ENCODE measurements at places on chromosomes 2 and 18.

DNA sequence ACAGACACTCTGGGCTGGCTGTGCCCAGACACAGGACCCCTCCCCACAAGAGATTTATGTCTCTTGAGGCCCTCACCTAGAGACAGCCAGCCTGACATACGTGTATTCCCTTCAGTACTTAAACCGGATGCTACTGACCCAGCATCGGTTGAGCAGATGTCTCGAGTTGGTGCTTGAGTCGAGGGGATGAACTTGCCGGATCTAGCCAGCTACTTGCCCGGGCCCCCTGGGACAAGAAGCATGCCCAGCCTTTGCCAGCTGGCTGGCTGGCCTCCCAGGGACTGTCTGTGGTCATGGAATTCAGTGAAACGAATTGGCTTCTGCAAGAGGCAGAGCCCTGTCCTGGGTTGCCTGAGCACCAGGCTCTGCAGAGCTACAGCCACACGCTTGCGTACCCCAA, 36.0 kb downstream of the DNMT3A start:
- no peak for DNase-seq

GRCh38 chr2:66239655-66240054, 195.3 kb upstream of the MEIS1 start:
- DNase-seq, result no peak

DNA sequence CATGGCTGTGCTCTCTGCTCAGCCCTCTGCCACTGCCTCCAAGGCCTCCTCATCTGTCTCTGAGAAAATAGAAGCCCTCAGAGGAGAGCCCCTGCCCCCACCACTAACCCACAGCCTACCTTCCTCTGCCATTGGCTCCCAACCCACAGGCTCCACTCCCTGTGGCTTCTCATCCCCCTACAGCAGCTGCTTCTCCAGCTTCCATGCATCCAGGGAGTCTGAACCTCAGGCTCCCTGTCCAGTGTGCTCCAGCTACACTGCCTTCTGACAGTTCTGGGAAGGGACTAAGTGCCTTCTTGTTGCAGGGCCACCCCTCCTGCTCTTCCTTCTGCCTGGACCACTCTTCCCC, 29.3 kb downstream of the COL6A3 start:
- DNase-seq, result no peak

- no peak for DNase-seq
Observed at GRCh38 chr18:26867471-26867870, 2.0 kb upstream of the AQP4 start.

GRCh38 chr2:5594249-5594695, 97.9 kb upstream of the SOX11 start:
- no peak for DNase-seq

- no peak for DNase-seq
Observed at GRCh38 chr2:24399434-24400206, 39.3 kb upstream of the ITSN2 start.

DNA sequence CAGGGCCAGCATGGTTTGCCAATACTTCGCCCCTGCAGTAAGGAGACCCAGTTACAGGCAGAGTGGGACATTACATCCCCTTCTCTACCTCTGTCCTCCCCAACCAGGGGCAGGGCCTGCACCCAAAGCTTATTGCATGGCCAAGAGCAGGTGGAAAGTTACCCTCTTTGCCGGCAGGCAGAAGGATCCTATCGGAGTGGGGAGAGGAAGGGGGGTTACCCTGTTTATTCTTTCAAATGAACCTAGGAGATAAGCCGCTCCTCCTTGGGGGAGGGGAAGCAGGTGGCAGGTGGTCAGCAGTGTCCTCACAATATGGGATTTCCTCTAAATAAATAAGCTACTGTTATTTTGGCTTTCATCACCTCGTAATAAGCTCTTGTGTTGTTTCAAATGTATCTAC, 53.9 kb downstream of the SPATS2L start:
- no peak for DNase-seq

- no peak for DNase-seq
Observed at GRCh38 chr2:146312899-146313298, 1531.9 kb upstream of the ACVR2A start.

DNA sequence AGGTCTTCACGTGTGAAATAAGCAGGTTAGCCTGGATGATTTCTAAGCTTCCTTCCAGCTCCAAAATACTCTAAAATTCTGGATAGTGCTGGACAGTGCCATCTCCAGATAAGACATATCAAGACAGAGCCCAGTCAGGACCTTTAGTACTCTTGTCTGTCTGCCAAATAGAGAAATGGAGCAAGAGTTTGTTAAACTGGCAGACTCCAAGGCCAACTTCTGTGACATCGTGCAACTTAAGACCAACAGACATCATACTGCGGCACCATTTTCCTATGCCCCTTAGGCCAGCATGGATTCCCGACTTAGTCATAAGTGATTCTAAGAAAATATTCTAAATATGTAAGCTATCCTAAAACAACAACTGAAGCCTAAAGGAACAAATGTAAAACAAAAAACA, 118.6 kb downstream of the RBMS1 start:
- no peak for DNase-seq

DNA sequence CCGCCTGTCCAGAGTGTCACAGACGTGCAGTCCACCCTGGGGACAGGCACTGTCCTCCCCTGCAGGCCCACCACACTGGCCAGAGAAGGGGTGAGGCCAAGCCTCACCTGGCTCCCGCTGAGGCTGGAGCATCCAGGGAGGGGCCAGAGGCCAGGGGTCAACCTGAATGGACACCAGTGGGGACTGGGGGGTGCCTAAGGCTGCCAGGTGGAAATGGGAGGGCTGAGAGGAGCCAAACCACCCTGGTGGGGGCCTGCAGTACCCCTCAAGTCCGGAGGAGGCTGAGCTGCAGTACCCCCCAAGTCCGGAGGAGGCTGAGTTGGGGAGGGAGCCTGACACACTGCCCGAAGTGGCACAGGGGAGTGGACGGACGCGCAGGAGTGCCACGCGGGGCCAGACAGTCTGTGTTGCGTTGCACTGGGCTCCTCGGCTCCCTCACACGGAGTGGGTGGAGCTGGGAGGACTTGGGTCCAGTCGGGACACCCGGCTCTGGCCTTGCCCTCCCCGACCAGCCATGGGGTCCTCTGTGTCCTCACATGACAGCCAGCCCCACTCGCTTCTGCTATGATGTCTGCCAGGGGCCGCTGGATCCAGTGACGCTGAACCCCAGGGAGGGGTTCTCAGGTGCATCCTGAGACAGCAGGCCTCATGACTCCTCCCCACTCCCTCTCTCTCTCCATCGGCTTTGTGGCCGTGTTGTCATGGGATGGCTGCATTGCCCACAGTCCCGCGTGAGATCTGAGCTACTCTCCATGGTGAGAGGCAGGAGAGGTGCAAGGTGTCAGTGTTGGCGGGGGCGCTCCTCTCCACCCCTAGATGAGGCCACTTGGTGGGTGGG, 22.3 kb upstream of the GPC1 start:
- DNase-seq, result no peak

DNA sequence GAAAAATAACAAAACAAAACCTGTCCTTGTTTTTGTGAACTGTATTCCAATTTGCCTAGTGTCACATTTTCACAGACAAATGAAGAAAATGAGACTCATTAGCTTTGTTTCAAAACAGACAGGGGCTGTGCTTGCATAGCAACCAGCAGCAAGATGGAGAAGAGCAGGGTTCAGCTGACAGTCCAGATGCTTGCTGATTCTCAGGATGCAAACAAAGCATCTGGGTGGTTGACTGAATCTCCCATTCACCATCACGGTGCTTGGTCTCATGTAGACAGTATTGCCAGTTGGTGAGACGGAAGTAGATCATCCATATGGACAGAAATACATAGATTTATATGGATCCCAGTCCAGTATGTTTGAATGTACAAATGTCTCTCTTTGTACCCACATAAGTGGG, 326.8 kb downstream of the CCDC85A start:
- no peak for DNase-seq

DNA sequence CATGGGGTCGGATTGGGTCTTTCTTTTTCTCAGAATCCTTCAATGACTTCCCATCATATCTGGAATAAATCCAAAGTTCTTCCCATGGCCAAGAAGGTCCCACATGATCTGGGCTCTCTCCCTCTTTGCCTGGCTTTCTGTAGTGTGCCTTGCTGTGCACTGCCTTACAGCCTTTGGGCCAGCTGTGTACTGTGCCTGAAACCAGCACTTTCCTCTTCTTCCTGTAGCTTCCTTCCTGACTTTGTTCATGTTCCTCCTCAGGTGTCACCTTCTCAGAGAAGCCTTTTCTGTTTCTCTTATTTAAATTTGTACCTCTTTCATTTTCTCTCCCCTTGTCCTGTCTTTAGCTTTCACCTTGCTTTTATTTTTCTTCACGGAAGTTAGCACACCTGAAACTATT, 4.3 kb upstream of the CDCA7 start:
- no peak for DNase-seq

DNA sequence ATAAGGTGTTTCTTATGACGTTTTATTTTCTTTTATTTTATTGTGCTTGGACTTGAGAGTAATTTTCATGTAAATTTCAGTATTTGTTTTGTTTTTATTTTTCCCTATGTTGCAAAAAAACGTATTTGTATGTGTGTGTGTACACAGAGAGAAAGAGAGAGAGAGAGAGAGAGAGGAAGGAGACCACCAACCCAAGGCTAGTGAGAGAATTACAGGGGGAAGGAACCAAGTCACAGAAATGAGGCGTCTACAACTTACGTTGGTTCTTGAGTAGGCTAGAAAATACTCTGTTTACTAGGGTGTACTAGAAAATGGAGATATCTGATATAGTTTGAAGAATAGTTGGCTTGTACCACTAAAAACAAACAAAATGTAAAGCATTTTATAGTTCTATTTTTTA, 7.7 kb upstream of the DSC1 start:
- no peak for DNase-seq

DNA sequence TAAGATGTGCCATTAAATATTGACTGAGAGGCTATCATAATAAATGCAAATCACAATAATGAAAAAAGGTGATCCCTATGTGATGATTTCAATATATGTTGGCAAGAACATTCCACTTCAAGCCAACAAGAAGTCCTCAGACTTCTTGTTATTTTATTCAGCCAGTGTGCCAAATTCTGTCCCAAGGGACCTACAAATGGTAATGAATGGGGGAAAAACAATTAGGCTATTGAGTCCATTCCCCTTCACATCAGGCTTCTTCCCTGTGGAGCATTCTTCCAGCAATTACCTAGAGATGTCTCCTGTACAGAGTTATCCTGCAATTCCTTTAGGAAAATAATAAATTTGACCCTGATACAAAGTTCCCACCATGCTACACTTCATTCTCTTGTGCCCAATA, 144.4 kb downstream of the PIEZO2 start:
- no peak for DNase-seq

DNA sequence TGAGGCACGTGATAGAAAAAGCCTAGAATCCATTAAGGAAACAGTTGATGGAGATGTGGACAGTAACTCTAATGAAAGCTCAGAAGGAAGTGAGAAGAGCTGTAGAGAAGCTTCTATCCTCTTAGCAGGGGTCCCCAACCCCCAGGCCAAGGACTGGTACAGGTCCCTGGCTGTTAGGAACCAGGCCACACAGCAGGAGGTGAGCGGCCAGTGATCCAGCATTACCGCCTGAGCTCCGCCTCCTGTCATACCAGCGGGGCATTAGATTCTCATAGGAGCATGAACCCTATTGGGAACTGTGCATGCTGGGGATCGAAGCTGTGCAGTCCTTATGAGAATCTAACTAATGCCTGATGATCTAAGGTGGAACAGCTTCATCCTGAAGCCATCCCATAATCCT, 8.7 kb upstream of the IMP4 start:
- DNase-seq, result no peak

- no peak for DNase-seq
Observed at GRCh38 chr2:196336715-196337114, 165.3 kb upstream of the STK17B start.

DNA sequence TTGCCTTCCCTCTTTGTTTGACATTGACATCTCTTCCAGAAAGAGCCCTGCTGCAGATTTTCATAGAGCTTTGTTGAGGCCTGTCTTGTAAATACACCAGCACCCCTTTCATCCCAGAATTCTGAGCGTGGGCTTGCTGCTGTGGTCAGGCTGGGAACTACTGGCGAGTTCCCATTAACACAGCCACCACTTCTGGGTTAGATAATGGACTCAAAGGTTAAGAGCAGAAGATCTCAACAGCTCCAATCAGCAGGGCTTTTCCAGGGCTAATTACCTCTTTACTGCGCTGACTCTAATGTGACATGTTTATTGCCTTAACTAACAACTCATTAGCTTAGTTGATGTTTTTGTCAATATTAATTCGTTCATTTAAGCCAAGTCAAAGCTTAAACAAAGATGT, 235.9 kb upstream of the BOD1L2 start:
- DNase-seq, result no peak

DNA sequence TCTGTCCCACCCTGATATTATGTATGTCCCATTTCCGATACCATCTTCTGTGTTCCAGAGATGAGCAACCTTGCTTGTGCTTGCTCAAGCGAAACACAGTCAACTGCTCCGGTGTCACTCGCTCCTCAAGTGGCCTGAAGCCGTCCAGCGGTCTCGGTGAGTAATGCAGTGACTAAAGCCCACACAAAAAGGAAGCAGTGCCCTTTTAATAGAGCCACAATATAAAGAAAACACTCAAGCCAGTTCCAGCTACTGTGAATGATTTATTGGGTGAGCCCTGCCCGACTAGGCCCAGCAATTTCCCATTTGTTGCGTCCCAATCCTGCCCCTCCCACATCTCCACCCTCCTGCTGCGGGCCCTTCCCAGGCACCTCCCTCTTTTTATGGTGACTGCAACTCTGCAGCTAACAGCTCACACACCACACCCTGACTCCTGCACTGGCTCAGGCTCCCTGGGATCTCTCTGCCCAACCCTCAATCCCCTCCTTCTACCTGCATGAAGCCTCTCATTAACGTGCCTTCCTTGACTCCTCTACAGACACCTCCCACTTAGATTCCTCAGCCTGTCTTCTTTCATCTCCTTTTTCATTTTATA, 44.2 kb upstream of the DSC1 start:
- no peak for DNase-seq

DNA sequence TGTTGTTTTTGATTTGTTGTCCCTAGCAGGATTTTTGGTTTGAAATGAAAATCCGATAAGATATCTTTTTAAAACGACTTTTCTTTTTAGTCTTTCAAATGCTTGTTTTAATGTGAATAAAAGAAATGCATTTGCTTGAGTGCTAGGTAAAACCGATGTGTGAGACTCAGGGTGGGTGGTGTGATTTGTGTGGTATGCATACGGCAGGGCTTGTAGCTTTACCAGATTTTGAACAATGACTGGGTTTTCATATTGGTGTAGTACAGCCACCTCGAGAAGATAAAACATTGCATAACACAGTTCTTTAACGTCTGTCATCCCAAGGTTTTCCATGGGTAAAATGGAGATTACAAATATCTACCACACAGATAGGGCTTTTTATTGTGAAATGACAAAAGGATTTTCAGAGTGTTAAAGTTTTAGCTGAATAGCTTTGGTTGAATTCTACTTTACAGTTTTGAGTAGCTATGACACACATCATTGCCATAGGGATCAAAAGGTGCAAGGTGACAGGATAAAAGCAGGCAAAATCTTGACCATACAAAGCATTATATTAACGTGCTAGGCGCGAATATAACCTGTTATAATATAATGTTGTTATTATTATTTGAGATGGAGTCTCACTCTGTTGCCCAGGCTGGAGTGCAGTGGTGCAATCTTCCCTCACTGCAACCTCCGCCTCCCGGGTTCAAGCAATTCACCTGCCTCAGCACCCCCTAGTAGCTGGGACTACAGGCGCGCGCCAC, 824 bp upstream of the ZNF638 start:
- DNase-seq, result no peak

Data from activated naive CD4-positive, alpha-beta T cell treated with anti-CD3 and anti-CD28 coated beads, Interleukin-2, amount 50 U/mL, for 72 hours (primary cell).